ENCODE measurements at places on chromosomes 1 and 21.

GRCh38 chr1:24459551-24460266, 42.9 kb upstream of the RCAN3 start:
- DNase-seq: no peak

- DNase-seq: peak; percentile 38
These were observed 75.7 kb upstream of the RRP15 start for GRCh38 chr1:218209351-218209861.

- DNase-seq: no peak
These were observed 105.5 kb downstream of the LYPLAL1 start for GRCh38 chr1:219279017-219279770.

- no peak for DNase-seq
These were observed 25.7 kb downstream of the RASAL2 start for GRCh38 chr1:178119628-178120027.

- DNase-seq: no peak
These were observed 56.9 kb downstream of the KLHDC7A start for GRCh38 chr1:18537386-18538306.

GRCh38 chr1:15120251-15120945, 33.1 kb upstream of the TMEM51 start:
- DNase-seq: no peak

DNA sequence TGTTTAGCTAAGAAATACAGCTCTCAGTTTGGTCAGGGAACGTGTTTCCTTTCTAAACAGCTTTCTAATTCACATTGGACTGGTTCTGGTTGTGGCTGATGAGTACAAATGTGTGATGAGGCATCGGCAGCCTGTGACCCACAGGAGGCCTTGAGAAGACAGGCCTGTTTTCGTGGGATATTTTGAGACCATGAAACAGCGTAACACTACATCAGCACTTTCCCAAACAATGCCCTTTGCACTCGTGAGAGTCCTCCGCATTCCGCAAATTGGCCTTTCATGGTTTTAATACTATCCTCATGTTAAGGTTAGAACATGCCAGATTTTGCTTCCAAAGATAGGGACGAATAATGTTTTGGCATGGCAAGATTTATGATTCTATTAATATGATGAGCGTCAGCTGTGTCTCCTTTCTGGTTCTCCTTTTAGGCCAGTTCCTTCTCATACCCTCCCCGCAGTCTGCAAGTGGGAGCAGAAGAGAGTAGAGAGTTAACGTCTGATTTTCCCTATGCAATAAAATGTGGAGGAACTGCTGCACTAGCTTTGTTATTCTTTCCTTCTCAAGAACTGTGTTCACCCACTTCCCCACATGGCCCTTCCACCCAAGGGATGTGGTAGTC, 84.3 kb upstream of the L1TD1 start:
- DNase-seq: no peak

GRCh38 chr1:168091063-168091462, 45.7 kb downstream of the GPR161 start:
- no peak for DNase-seq

DNA sequence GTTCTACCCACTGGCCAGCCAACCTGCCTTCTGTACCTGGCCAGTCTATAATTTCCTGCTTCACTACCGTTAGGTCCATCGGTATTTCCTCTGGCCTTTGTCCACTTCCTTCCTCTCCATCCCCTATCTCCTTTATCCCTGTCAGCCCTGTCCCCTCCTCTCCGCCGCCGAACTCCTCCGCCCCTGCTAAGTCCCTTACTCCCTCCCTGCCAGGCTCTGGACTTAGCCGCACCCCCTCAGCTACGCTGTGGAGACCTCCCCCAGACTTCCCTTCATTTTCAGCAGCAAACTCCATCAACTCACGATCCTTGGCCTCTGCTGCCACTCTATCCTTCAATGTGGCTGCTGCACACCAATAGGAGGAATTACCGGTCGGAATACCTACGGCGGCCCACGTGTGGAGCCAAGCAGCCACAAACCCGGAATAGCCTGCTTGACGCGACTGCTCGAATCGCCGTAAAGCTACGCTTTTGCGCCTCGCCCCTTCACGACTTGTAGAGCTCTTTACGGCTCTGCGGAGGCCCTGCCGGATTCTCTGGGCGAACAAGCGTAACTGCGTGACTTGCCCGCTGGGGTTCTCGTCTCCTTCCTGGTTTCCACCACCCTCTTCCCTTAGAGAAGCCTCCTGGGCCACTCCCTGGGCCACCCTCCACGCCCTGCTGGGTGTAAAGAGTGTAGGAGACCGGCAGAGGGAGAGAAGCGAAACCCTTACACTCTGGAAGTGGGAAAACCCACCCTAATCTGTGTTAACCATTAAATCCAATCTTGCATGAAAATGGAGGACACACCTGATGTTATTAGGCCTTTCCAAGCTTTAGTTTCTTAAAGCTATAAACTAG, at the start of gene ZNHIT6:
TSS of gene ZNHIT6 (minus strand) at position 444 of the 839 bp plus-strand sequence. CDS start at position 295, 149 bp downstream.
- DNase-seq: peak; percentile 94

GRCh38 chr1:7962014-7962335, 464 bp downstream of the PARK7 start:
- DNase-seq: no peak

- DNase-seq: no peak
These were observed 115.7 kb downstream of the AKT3 start for GRCh38 chr1:243734308-243734695.

DNA sequence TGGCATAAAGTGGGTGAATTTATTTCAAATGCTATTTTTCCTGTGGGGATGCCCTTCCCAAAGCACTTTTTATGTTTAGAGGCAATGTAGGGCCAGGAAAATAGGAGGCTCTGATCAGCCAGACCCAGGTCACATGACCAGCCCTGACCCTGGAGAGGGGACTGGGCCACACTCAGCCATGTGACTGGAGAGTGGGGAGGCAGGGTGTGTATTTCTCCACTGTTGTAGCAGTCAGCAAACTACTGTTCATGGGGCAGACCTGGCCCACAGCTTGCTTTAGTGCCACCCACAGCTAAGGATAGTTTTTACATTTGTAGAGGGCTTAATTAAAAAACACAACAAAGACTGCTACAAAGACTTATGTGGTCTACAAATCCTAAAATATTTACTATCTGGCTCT, 153.8 kb downstream of the ACTL8 start:
- DNase-seq: no peak

DNA sequence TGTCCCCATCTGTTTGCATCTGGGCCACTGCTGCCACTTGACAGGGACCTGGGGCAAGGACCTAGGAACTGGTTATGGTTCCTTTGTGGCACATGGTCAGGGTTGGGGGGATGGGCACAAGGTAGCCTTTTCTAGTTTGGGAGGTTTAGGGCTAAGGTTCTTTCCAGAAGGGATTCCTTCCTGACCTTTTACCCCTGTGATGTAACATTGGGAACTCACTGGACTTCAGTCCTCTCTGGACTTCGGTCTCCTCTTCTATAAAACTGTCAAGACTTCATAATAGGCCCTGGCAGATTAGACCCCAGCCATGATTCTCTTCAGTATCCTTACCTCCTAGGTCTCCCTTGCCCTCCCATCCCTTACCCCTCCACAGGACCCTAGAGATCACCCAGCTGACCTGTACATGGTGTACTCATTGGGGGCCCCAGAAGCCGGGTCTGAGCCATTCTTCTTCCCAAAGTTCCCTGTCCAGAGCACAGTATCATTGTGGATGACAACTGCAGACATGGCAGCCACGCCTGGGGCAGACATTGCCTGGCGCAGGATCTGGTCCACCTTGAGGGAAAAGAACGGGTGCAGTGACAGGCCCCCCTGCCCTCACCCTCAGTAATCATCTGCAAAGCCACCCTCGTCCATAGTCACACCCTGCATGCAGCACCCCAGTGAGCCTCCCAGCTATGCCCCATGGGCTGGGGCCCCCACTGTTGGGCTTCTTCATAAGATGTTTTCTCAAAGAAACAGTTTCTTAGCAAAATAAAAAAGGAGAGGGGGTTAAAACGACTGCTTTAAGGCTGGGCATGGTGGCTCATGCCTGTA, 12.9 kb downstream of the LACTBL1 start:
- DNase-seq: no peak

DNA sequence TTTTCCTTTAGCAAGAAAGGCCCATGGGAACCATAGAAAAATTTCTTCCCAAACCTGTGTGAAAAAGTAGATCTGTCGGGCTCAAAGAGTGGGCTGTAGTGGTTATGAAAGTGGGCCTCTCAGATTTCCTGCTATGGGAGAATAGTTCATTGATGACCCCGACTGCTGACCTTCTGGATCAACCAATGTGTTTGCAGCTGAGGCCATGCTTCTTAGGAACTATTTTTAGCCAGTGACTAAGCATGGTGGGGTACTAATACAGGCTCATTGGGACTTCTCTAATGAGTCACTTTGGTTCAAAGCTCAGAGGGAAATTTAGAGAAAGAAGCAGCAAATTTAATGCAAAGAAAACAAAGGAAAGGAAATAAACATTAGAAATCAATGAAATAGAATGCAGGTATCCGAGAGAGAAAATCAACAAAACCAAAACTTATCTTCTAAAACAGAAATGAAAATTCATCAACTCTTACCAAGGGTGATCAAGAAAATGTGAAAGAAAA, 12.6 kb upstream of the PSMA5 start:
- peak; percentile 50 for DNase-seq

GRCh38 chr1:40840526-40841323, 21.4 kb downstream of the CITED4 start:
- DNase-seq: no peak

DNA sequence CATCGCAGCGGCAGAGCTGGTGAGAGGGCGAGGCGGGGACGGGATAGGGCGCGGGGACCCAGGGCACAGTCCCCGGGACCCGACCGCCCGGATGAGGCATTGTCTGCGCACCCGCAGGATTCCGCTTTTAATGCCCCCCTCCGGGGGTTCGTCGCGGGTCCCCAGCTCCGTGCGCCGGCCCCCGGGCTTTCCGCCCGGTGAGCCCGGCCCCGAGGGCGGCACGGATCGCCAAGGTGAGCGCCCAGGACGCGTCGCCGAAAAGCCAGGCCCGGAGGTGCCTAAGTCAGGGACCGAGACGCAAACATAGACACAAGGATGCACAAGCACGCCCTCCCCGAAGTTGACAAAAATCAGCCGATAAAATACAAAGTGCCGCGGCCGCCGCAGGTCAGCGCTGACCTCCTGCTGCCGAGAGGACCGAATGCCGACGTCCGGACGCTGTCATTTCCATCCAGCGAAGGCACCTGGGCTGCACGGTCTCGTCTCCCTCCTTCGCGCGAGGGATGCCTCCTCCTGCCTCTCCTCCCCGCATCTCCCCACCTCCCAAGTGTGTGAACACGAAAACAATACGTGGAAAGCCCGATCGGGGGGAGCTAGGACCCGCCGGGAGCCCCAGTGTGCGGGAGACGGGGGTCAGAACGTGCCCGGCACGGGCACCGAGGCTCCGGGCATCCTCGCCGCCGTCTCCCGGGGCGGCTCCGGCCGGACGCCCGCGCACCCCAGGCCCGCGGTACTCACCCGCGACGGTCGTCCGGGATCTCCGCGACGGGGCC, 101.1 kb upstream of the SOD1 start:
- DNase-seq: no peak

DNA sequence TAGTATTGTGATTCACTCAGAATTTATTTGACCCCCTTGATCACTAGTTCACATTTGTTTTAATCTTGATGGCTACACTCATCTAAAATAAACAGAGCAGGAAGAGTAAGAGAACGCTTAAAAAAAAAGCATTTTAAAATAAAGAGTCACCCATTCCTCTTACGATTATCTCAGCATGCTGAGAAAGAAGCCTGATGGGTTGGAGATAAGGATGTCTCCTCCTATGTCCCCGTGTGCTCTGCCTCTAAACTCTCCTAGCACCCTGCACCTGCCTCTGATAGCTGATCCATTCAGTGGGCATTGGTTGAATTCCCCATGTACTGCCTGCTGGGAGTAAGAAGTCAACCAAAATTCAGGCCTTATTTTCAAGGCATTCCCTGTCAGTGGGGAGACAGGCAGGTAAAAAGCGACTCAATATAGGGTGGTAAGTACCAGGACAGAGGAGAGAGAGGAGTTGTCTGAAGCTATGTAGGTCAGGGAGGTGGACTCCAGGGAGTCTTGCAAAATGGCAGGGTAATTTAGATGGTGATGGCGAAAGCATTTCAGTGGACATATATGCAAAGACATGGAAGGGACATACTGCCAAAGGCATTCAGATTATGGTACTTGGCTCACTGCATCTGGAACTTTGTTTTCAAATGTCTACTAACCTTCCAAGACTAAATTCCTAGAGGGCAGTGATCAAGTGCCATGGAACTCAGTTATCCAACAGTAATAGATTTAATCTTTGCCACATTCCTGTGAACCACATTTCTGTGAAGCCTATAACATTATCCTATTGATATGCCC, 18.4 kb downstream of the ELAVL4 start:
- no peak for DNase-seq

DNA sequence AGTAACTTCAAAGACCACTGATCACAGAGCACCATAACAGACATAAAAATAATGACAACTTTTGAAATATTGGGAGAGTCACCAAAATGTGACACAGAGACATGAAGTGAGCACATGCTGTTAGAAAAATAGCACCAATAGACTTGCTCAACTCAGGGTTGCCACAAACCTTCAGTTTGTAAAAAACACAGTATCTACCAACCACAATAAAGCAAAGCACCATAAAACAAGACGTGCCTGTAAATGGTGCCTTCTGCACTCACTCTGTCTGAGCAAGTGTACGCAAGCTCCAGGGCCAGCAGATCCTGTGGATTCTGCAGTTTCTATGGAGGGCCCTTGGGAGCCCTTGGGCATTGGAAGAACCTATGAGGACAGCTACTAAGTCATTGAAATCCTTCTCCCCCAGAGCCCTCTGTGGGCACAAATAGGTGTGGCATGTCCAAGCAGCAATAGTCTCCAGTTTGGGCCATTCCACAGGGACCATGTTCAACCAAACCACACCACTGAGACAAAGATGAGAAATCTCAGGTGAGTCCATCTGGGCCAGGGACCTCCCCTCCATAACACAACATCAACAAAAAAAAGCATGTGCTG, 116.9 kb upstream of the RAB4A start:
- no peak for DNase-seq

DNA sequence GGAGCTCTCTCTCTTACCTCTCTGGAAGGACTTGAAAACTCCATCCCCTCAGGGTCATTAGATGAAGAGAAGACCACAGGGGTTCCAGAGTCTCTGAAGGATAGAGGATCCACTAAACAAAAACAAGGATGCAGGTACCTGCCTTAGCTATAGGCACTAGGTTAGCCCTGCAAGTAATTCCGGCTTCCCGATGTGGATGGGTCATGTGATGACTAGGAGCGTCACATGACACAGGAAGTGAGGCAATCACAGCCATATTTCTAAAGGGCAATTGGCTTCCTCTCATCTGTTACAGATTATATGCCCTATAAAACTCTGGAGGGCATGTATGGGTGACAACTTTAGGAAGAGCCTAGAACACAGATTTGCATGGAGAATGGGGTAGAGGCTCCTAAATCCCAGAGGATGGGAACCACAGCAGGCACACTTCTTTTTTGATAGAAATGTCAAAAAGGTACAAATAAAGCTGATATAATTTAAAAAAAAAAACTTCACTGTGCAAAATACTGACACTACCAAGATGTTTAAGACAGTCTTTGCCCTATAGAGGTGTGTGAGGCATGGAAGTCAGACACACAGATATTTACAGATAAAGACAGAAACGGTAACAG, 14.1 kb downstream of the ENTREP3 start:
- DNase-seq: peak; percentile 84
